Activated CD8-positive, alpha-beta memory T cell treated with anti-CD3 and anti-CD28 coated beads for 1 hour (primary cell): ENCODE measurements at places on chromosomes 3 and 15.

GRCh38 chr15:69806287-69806915 lies 291.3 kb downstream of the TLE3 start:
- DNase-seq = no peak

- DNase-seq = no peak
Measured at GRCh38 chr3:20769430-20769829, 583.4 kb upstream of the SGO1 start.

GRCh38 chr3:41024031-41024836 lies 175.1 kb upstream of the CTNNB1 start:
- DNase-seq = no peak

DNA sequence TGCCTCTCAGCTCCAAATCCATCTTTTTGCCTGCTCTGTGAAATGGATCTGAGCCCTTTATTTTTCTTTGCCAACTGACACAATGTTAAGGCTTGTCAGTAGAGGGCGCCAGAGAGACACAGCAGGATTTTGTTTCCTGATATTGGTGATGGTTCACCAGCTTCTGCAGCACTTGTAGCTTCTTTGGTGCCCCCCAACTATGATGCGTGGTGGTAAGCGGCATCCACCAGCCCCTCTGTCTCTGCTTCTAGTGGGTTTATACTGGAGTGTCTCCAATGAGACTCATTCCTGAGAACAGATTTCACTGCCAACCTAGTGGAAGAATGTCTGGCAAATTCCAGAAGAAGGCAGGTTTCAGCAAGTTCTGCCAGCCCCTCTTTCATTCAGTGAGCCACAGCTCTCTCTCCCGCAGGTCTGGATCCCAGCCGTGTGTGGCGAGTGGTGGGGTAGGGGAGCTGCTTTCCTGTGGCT lies 471.9 kb upstream of the FRG2C start:
- no peak for DNase-seq

DNA sequence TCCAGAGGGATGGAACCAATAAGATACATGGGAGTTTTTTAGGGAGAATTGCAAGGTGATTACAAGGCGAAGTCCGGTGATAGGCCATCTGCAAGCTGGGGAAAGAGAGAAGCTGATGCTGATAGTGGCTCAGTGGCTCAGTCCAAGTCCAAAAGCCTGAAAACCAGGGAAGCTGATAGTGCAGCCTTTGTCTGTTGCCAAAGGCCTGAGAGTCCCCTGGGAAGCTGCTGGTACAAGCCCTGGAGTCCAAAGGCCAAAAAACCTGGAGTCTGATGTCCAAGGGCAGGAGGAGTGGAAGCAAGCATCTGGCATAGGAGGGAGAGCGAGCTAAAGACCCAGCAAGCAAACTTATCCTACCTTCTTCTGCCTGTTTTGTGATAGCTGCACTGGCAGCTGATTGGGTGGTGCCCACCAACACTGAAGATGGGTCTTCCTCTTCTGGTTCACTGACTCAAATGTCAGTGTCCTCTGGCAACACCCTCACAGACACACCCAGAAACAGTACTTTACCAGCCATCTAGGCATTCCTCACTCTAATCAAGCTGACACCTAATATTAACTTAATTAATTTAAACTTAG lies 16.7 kb downstream of the TFG start:
- DNase-seq = no peak

DNA sequence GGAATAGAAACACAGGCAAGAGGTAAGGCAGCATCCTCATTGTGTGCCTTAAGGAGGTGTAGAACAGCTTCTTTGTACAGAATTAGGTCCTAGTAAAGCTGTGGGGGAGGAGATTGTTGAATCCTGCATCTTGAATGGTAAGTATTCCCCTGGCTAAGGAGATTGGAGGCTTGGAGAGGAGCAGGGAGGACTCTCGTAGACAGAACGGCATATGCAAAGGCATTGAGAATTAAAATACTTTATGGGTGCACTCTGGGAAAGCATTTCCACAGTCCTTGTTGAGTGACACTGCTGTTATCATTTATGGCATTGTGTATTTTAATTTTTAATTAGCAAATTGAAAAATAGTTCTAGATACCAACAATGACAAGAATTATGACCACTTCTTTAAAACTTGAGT lies 66.5 kb upstream of the GPR149 start:
- no peak for DNase-seq

- no peak for DNase-seq
Measured at GRCh38 chr15:47728886-47729285, 11.6 kb downstream of the SEMA6D start.

DNA sequence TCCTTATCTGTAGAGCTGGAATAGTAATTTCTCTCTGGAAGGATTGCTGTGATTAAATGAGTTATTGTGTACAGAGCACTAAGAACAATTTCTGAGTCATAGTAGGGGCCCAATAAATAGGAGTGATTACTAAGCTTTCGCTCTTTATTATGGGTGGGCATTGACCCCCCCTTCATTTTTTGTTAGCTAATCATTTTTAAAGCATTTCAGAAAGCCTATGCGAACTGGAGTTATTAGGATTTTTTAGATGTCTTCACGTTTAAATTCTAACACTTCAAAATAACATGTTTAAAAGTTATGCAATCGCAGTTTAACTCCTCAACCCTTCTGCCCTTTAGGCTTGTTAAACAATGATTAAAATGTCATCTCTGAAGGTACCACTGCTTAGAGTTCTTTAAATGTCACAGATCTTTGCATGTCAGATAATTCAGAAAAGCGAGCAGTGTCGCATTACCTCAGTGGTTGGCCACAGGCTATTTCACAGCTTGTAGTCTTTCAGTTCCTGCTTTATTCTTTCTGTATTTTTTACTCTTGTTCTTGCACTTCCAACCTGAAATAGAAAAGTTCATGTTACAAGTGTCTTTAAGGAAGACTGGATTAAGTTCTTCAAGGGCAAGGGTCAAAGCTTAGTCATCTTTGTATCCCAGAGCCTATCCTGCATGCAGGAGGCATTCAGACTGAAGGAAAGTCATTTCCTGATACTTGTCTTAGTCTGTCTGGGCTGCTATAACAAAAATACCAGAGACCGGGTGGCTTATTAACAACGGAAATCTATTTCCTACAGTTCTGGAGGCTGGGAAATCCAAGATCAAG lies 102.9 kb downstream of the FNDC3B start:
- no peak for DNase-seq

GRCh38 chr3:137947117-137947516 lies 62.8 kb upstream of the CLDN18 start:
- no peak for DNase-seq

DNA sequence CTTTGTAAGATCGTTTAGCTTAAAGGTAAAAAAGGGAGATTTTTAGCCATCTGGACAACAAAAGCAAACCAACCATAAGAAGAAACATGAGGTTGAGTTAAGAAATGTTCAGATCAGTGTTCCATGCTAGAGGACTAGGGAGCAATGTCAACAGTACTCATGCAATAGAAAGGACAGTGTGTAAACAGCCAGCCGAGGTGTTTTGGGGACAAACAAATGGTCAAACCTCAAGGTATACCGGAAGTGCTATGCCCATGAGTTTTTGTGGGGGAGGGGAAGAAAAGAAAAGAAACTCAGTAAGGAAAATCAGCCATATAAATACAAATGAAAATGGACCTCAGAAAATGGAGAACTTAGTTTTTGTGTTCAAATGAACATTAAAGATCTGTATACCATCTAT lies 289.5 kb upstream of the GRM7 start:
- DNase-seq = no peak

- DNase-seq = no peak
Measured at GRCh38 chr3:100609963-100610362, 562 bp downstream of the ADGRG7 start.

- DNase-seq = no peak
Measured at GRCh38 chr15:86125775-86126174, 46.1 kb downstream of the AGBL1 start.

DNA sequence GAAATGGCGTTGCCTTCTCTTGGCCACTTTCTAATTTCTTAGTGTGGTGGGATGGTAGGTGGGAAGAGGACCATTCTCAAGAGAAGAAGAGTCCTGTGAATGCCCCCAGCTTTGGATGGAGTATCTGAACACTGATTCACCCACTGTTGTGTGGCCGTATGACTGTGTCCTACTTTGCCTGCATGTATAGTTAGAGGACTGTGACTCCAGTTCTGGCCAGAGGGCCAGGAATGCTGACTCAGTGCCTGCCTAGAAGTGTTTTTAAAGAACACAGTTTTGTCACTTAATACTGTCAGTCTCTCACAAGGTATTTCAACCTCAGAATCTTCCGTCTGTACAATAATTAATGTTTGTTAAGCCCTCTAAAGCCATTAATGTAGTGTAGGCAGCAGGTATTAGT lies 2.1 kb downstream of the SEC61A1 start:
- DNase-seq = no peak

GRCh38 chr3:29286478-29287240 lies 5.8 kb downstream of the RBMS3 start:
- DNase-seq = no peak

- no peak for DNase-seq
Measured at GRCh38 chr15:65836665-65837064, 32.6 kb upstream of the RAB11A start.

DNA sequence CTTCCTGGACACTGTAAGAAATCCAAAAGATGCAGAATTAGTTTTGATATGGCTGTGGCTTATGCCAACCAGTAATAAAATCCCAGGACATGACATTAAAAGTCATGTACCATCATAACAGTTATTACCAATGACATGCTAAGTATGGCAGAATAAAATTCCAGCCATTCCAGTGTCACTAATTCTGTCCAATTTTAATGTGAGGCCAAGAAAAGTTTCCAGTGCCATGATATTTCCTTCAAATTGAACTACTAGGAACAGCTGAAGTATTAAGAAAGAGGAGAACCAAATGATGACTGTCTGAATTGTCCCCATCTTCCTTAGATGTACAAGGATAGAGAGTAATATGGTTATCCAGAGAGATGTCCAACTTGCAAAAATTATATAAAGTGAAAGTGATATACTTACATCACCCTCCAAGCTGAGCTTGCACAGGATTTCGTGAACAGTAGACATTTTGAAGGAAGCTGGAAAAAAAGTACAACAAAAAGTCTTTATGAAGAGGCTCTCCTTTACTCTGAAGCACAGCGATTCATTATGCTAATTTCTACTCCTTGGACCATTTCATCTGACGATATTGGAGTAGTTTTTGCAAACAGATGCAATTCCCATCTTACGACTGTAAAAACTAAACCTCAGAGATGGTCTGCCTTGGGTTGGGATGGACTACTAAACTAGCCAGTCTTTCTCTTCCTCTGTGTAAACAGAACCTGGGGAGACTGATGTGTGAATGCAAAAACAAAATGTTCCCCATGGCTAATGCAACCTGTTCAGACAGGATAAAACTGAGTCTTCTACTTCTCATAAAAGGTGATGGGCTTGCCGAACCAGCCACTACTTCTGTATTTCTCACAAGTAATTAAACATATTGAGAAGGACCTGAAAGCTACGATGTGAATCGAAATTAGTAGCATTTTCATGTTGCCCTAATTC lies 11.9 kb downstream of the ANXA2 start:
- DNase-seq = no peak

GRCh38 chr15:85402195-85402881 lies 21.9 kb downstream of the AKAP13 start:
- DNase-seq = no peak

DNA sequence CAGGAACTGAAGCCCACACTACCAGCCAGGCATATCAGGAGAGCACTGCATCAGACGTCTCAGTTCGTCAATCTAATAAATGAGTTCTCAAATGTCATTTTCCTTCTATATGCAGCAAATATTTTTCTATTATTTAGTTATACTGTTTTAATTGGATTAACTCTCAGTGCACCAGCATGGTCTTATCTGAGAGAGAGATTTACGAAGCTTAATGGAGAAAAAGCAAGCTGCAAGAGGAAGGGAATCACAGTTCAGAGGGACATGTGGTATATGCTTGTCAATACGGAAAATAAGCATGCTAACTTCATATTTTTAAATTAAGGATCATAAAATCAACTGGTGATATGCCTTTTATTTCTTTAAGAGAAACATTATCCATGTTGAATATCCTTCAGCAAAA lies 213.1 kb upstream of the NECTIN3 start:
- no peak for DNase-seq

DNA sequence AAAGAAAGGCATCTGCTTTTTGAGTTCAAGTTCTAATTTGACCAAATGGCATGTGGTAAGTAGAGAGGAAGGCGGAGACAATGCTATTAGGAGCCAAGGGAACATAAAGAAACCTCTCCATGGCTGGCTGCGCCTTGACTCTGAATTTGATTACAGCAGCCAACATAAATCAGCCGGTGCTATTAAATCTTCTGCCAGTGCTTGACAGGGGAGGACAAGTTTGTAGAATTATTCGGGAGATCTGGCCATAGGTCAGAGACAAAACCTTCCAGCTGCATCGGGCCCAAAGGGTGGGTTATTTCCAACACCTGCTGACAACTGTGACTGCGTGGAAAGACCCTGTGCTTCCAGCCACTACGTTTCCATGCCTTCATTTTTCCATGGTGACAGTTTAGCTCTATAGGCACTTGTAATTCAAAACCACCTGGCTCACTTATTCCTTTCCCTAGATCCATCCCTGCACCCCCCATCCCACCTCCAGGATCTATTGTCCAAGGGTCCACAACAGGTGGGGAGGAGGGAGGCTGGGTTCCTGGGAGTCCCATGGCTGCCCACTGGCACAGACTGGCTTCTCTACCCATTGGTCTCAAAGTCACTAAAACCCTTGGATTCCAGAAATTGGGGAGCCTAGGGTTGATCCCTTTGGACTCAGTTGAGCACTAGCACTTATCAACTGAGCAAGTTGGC lies 15.9 kb downstream of the COLQ start:
- DNase-seq = no peak

GRCh38 chr3:154973851-154974250 lies 106.3 kb upstream of the MME start:
- no peak for DNase-seq

- no peak for DNase-seq
Measured at GRCh38 chr15:86916671-86917360, 837.1 kb downstream of the AGBL1 start.

DNA sequence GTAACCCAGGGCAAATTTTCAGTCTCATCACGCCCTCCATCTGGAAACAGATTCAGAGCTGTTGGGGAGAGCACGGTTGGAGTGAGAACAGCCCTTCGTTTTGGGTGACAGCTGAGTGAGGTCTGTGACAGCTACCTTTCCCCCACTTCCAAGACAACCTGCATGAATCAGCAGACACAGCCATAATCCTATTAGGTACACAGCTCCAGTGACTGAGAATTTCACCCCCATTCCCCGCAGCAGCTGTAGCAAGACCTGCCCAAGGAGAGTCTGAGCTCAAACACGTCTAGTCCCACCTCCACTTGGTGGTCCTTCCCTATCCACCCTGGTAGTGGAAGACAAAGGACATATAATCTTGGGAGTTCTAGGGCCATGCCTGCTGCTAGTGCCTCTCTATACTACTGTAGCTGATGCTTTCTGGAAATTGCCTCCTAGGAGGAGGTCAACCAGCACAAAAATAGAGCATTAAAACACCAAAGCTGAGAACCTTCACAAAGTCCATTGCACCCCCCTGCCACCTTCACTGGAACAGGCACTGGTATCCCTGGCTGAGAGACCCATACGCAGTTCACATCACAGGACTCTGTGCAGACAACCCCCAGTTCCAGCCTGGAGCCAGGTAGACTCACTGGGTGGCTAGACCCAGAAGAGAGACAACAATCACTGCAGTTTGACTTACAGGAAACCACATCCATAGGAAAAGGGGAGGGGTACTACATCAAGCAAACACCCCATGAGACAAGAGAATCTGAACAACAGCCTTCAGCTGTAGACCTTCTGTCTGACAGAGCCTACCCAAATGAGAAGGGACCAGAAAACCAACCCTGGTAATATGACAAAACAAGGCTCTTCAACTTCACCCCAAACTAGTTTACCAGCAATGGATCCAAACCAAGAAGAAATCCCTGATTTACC lies 448.6 kb upstream of the CBLB start:
- DNase-seq = no peak
